ENCODE measurements at places on chromosomes 12 and 14.
A peak's percentile ranks its signal among the peaks of the same experiment; 100 is the strongest.

DNA sequence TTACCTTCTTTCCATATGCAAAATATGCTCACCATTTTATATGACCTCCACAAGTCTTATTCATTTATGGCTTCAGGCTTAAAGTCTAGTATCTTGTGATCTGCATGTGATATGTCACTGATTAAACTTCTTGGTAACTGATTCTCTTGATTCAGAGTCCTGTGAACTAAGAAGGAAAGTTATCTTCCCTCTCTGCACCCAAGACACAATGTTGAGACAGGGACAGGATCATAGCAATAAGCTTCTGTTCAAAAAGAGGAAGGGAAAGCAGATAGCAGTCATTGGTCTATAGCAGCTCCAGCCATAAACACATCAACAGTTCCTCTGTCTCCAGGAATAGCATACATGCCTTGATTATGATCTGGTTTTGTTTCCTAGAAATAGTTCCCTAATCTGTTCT, 103.1 kb downstream of the UNC79 start:
- DNase-seq: no peak

GRCh38 chr12:97127061-97127460, 220.0 kb downstream of the NEDD1 start:
- no peak for DNase-seq

DNA sequence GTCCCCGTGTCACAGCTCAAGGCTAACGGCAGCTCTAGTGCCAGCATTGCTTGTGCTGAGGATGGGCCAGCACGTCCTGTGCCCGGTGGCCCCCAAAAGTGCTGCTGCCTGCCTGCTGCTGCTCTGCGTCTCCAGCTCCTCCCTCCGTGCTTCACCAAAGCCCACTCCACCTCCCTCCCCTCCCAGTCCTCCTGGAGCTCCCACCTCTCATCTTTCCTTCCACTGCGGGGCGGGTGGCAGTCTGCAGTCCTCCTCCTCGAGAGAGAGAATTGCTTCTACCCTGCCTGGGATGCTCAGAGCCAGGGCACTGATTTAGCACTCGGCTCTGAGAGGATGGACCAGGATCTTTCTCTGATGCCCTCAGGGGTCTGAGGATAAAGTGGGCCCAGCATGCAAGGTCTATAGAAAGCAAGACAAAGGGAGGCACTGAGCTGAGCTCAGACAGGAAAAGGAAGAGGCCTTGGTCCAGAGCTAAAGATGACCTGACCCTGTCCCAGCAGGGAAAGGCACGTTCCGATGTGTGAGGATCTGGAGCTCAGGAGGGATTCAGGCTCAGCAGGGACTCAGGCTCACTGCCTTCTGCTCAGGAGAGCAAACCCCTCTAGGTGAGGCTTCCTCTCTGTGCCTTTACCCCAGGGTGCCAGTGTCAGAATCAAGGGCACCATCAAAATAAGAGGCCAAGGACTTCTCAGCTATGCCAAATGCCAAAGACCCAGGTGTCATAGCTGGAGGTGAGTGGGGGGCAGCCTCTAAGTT, 113.1 kb upstream of the FKBP4 start:
- no peak for DNase-seq

- DNase-seq: no peak
These were observed 935.5 kb downstream of the TMTC2 start for GRCh38 chr12:83622205-83622604.

DNA sequence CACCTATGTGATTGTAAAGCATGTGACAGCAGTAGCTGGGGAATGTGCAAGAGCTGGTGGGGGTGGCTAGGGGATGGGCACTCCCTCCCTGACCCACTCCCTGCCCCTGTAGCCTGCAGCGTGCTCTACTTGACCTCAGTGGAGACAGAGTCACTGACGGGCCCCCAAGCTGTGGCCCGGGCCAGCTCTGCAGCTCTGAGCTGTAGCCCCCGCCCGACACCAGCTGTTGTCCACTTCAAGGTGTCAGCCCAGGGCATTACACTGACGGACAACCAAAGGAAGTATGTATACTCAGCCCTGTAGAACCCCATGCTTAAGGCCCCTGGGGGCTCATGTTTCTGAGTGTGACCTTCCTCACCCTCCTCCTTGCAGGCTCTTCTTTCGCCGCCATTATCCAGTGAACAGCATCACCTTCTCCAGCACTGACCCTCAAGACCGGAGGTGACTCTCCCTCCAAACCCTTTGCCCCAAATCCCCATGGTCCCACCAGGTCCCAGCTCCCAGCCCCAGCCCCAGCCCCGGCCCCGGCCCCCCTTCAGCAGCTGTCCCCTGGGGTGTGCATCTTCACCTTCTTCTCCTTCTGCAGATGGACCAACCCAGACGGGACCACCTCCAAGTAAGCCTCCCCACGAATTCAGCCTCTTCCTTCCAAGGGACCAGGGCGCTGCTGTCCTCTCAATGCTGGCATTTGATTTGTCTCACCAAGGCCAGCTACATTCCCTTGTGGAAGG, 13.3 kb downstream of the TNS2 start:
- DNase-seq: no peak

GRCh38 chr12:89181271-89181920, 170.9 kb downstream of the DUSP6 start:
- DNase-seq: no peak

DNA sequence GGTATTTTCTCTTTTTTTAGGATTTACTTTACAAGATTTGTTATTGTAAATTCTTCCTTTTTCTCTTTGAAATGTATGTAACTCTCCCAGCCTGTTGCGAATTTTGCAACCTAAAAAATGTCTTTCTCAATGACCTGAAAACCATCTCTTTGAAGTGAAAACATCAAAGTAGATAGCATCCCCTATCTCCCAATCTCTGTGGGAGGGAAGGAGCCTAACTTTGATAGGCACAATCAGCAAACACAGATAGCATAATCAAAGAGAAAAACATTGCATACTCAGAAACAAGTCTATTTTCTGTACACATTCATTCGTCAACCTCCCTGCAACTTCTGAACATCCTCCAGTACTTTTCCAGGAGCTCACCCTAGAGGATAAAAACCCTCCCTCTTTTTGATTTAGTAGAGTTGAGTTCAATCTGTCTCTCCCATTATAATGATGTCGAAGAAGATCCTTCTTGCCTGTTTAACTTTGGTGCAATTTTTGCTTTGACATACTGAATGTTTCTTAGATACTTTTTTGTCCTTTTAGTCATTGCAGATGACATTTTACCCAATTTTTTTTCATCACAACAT, 849.2 kb upstream of the LRFN5 start:
- no peak for DNase-seq

GRCh38 chr12:131153956-131154355, 200.2 kb downstream of the ADGRD1 start:
- no peak for DNase-seq

DNA sequence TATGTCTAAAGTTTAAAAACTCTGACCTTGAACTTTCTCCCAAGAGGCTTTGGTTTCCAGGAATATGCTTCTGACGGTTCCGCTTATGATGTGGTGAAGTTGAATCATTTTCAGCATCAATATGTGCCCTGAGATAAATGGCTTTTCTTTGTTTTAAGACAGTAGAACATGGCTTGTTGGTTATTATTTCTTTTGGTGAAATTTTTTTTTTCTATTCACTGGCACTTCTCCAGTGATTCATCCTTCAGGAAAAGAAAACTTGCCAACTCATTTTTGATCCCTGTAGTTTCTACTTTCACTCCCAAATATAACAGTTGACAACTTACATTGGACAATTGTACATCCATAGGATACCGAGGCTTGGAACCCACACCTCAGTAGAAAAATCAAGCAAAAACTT, 1301.2 kb upstream of the FLRT2 start:
- no peak for DNase-seq

DNA sequence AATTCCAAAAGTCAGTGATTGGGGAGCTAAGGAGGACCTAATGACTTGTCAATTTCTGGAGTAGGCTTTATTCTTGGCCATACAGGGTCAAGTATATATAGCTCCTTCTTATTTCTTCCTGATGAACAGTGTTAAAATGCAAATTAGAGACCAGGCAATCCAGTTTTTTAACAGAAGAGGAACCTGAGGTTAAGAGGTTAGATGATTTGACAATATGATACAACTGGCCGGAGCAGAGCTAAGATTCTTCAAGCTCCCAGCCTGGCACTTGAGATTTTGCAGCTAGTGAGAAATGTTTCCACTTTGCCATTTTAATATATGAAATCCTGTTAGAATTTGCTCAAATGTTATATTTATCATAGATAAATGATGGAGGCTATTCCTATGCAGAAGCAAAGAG, 204.0 kb downstream of the SSPN start:
- DNase-seq: no peak

- DNase-seq: peak; percentile 34
These were observed 51.6 kb downstream of the PLEKHG3 start for GRCh38 chr14:64755781-64756221.

DNA sequence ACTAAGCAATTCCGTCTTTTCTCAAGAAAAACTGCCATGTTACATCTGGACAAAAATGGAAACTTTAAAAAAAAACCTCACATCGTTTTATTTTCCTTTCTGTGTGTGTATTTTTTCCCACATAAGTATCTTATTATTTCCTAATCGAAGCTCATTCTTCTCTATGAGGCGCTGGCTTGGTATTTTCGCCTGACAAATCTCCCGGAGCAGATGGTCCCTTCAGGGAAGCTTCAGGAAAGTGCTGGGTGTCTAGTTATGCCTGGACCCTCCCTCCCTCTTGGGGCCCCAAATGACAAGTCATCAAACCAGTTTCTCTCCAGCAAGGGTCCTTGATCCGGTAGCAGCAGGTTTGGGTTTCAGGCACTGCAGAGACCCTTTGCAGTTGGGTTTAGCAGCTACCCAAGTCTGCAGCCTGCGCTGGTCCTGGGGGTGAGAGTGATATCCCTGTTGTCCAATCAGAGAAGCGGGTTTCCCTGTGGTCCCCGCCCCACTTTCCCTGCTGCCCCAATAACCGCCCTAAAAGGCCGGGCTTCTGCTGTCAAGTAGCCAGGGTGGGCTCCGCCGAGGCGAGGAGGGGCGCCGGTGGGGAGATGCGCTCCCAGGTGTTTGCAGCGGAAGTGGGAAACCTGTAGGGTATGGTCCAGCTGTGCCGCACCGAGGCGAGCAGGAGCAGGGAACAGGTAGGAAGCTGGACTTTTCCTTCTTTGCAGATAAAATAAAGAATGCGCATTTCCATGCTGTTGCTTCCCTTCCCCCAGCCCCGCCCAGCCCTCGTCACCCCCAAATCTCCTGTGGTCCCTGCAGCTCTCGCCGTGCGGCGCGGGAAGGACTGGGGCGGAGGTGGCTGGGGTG, at the start of gene CNTN1:
TSS of gene CNTN1 (plus strand) at position 527 of the 852 bp plus-strand sequence.
- DNase-seq: no peak

- DNase-seq: no peak
These were observed 49.0 kb downstream of the AREL1 start for GRCh38 chr14:74663884-74664283.

GRCh38 chr12:69602954-69603353, 7.8 kb downstream of the LRRC10 start:
- no peak for DNase-seq

GRCh38 chr12:124456652-124457152, 110.7 kb downstream of the NCOR2 start:
- no peak for DNase-seq
